ENCODE measurements at places on chromosomes 4 and X. TPM values are rescaled to one million over a fixed set of nuclear protein-coding genes. Genes with fewer than 3 reads are reported as not detected.

DNA sequence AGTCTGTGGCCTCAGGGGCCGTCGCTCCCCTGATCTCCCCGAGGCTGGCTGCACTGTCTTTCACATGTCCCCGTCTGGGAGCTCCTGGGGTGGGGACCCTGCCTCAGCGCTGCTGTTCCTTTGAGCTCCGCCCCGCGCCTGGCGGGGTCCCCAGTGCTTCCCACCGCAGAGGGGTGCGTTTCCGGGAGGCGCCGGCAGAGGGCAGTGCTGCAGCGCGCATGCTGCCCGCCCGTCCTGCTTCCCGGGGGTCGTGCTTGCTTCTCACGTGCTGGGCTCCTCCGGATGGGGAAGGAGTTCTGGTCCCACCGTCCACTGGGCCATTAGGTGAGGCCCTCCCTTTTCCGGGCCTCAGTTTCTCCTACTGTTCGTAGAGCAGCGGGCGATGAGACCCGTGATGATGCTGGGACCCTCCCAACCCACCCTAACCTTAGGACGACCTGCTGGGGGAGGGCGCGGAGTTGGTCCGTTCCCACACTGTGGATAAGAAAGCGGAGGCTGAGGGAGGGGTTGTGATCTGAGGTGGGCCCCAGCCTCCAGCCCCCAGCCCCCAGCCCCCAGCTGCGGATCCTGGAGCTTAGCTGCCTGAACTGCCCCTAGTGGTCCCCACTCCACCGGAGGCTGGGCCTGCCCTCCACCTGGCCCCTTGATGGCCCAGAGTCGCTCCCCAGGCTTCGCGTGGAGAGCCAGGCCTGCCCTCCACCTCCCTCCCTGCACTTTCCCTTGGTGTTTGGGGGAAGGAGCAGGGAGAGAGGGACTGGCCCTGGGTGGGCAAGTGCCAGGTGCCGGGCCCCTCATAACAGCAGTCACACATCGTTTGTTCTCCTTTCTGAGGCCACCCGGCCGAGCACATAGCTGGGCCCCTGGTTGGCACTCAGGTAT, 15.3 kb downstream of the CPZ start:
- no peak for DNase-seq

GRCh38 chr4:170497689-170498088, 407.9 kb upstream of the AADAT start:
- no peak for DNase-seq

- no peak for DNase-seq
Measured at GRCh38 chr4:147879676-147880075, 147.8 kb downstream of the ARHGAP10 start.

GRCh38 chr4:27666943-27667342, 806.3 kb downstream of the STIM2 start:
- no peak for DNase-seq

SYP gene
- polyA plus RNA-seq, result 0.07 TPM

DNA sequence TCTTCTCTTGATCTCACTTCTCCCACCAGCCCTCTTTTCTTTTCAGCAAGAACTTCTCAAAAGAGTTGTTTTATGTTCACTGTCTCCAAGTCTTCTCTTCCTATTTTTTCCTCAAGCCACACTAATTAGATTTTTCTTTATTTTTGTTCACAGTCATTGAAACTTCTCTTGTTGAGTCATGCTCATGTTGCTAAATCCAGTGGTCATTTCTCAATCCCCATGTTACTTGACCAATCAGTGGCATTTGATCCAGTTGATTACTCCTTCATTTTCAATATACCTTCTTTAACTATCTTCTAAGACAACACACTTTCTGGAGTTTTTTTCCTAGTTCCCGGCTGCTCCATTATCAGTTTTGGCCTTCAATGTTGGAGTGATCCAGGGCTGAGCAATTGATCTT, 103.1 kb upstream of the LSM6 start:
- DNase-seq, result no peak

GRCh38 chr4:121448231-121448630, 67.4 kb upstream of the QRFPR start:
- DNase-seq, result no peak

GRCh38 chr4:140057701-140058100, 96.3 kb downstream of the MAML3 start:
- no peak for DNase-seq

- DNase-seq, result no peak
Measured at GRCh38 chr4:38788317-38788716, 5.5 kb upstream of the TLR10 start.

DNA sequence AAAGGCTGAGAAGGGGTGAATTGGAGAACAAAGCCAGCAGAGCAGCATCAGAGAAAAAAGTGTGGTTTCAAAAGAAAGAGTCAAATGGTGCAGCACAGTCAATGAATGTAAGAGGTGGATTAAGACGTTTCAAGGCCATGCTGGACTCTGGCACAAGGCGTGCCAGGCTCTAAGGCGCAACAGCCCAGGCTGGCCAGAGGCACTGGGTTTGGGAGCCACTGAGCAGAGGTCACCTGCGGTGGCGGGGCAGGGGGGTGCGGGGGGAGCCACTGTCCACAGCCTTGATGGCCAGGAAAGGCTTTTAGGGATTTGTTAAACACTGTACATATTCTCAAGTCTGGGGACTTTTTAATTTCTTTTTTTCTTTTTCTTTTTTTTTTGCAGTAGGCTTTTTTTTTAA, 222.5 kb upstream of the FAT1 start:
- no peak for DNase-seq

- DNase-seq, result peak; percentile 16
Measured at GRCh38 chrX:118345045-118345463, 852 bp upstream of the WDR44 start.

DNA sequence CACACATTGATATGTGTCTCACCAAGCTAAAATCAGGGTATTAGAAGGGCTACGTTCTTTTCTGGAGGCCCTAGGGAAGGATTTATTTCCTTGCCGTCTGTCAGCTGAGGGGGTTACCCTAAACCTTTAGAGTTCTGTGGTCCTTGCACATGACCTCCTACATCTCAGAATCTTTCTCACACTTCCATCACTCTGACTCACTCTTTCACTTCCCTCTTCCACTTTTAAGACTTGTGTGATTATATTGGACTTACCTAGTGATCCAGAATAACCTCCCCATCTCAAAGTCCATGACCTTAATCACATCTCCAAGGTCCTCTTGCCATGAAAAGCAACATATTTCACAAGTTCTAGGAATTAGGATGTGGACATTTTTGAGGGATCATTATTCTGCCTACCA, 53.6 kb upstream of the FUNDC1 start:
- no peak for DNase-seq

DNA sequence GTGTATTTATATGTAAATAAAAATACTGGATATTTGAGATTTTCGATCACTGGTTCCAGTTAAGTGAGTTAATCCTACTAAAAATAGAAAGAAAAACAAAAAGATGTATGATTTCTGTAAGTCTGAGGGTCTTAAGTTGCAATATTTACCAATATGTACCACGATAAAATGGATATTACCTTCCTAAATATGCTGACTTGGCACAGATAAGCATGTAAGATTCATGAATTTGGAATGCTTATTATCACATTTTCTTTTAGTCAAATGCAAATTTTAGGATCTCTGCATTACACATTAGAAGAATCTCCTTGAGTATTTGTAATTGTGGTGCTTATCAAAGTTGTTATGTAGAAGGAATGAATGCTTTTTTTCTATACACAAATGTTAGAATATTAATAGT, 1018.3 kb upstream of the GRID2 start:
- no peak for DNase-seq

GRCh38 chr4:110622841-110623717, at the start of gene PITX2:
Gene PITX2 (minus strand): TSS chr4:110623077. CDS start chr4:110622460, 617 bp downstream.
- peak; percentile 57 for DNase-seq

GRCh38 chrX:45324941-45325340, 124.3 kb upstream of the DIPK2B start:
- DNase-seq, result no peak

DNA sequence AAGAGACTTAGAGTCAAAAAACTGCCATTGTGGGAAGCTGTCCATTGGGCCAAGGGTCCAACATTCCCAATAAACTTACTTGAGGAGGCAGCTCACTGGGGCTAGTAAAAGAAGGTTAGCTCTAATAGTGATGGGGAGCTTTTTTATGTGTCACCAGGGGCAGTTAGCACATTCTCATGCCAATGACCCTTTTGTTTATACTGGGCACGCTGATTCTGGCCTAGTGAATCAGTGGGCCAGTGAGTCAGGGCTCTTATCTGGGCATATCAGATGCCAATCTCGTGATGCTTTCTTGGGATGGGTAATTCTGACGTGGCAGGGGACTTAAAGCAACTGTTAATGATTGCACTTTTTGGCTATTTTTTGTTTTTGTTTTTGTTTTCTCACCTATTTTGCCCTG, 27.8 kb downstream of the TCEAL1 start:
- DNase-seq, result no peak

GRCh38 chrX:78102091-78102490, 2.0 kb upstream of the PGK1 start:
- no peak for DNase-seq

GRCh38 chrX:100340491-100341141, 69.5 kb downstream of the PCDH19 start:
- DNase-seq, result no peak
